ENCODE measurements at places on chromosomes 16 and 17.

DNA sequence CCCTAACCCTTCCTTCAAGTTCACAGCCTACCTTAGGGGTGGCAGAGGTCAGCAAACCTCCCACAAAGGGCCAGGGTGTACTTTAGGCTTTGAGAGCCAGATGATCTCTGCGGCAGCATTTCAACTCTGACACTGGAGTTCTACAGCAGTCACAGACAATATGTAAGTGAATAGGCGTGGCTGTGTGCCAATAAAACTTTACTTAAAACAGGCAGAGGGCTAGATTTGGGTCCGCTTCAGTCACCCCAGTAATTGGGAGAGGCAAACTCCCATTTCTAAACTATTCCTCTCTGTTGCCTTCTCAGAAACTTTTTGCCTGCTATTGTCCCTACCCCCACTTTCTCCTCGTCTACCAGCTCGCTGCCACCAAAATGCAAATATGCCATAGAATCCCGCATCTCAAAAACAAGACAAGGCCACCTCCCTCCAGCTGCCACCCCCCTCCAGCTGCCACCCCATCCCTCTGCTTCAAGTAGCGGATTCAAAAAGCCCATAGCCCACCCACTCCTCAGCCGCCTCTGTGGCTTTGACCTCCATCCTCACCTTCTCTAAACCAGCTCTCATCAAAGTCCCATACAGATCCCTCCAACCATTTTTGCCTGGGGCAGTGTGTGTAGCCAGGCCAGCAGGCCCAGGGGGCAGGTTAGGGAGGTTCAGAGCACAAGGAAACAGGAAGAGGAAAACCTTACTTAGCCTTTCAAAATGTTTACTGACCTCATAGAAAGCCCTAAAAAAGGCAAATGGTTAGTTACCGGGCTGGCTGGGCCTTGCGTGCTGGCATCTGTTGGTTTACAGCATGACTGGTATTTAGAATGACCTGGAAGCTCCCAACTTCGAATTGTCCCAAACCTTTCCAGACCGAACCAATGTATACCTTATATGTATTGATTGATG, 19.9 kb upstream of the DNAH17 start:
- no peak for DNase-seq

DNA sequence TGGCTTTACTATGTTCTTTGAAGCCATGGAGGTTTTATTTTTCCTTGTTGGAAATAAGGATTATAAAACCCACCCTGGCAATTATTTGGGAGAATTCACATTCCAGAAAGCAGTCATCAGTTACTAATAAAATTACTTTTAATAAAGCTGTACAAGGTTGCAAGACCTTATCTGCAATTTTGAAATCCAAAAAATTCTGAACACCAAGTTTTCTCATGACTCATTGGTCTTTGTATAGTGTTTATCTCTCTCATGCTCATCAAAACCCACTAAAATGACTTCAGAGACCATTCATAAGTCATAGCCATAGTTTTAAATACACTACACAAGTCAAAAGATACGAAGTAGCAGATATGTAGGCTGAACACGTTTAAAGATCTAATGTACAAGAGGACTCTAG, 6.0 kb upstream of the KRT38 start:
- no peak for DNase-seq

- no peak for DNase-seq
These were observed 37.4 kb downstream of the SRL start for GRCh38 chr16:4204521-4204920.

- DNase-seq: no peak
These were observed 188.5 kb downstream of the XYLT1 start for GRCh38 chr16:17282247-17282646.

DNA sequence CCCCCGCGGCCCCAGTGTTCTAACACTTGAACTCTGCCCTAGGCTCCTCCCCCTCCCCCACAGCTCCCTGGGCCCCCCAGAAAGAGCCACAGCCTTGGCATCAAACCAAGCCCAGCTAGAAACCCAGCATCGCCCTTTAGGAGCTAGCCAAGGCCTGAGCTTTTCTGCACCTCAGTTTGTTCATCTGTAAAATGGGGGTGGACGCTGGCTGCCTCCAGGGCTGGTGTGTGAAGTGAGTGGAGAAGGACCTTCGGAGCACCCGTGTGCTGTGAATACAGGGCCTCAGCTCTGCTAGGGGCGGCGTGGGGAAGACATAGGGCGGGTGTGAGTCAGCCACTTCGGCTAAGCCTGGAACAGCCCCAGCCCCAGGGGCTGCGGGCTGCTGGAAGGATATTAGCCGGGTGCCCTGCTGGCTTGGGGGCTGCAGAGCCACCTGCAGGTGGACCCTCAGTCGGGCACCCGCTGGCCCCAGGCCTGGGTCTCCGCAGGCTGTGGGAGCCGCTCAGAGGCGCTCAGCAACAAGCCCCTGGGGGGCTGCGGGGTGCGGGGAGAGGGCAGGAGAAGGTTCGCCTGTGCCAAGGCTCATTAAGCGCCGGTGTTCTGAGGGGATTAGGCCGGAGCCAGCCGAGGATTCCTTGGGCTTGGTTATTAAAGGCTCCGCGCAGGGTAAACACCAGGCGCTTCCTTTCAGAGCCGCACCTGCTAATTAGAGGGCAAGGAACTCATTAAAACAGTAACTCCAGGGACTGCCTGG, 217.0 kb upstream of the CIBAR2 start:
- peak; percentile 54 for DNase-seq

DNA sequence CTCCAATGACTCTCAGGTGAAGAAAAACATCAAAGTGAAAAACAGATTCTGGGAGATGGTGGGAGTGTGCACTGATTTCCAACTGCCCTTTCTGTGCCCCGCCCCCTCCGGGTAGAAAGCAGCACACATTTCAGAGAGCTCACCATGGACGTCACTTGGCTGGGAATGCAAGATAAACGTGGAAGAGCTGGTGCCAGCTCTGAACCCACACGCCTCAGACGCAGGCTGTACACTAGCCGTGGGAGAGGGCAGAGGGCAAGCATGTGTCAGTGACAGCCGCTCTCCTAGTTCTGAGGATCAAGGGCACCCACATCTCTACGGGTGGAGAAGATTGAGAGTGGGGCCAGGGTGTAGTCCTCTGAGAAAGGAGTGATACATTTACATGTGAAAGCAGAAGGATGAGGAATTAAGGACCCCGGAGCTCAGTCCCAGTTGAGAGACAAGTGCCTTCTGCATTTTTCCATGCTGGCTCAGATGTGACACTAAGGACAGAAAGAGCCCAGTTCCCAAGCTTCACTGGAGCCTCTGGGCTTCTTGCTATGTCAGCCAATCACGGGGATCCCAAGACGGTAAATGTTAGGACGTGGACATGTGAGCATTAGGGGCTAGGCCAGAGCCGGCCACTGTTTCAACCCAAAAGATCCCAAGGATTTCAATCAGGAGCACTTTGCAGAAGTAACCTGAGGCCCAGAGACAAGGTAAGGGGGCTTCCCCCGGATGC, 101.3 kb downstream of the ZFHX3 start:
- no peak for DNase-seq

- no peak for DNase-seq
These were observed 57.1 kb upstream of the KCNJ16 start for GRCh38 chr17:70017941-70018340.

- no peak for DNase-seq
These were observed 25.2 kb downstream of the NLRP1 start for GRCh38 chr17:5558815-5559785.

DNA sequence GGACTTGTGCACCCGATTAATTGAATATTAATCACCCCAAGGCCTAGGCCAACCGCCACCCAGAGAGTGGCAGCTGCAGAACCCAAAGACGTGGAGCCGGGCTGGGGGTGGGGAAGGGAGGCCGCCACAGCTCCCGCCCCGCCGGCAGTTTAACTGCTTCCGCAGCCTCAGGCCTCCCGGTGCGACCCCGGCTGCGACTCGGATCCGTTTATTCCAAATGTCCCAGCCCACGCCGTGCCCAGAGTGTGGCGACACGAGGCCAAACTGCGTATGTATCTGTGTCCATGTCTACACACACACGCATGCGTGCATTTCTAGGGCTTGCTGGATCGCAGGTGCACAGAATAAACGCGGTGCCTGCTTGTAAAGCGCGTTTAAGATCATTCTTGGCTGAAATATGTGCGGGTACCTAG, 802 bp upstream of the TOB1 start:
- peak; percentile 73 for DNase-seq

GRCh38 chr16:84007965-84008364, 34.6 kb downstream of the SLC38A8 start:
- DNase-seq: no peak

DNA sequence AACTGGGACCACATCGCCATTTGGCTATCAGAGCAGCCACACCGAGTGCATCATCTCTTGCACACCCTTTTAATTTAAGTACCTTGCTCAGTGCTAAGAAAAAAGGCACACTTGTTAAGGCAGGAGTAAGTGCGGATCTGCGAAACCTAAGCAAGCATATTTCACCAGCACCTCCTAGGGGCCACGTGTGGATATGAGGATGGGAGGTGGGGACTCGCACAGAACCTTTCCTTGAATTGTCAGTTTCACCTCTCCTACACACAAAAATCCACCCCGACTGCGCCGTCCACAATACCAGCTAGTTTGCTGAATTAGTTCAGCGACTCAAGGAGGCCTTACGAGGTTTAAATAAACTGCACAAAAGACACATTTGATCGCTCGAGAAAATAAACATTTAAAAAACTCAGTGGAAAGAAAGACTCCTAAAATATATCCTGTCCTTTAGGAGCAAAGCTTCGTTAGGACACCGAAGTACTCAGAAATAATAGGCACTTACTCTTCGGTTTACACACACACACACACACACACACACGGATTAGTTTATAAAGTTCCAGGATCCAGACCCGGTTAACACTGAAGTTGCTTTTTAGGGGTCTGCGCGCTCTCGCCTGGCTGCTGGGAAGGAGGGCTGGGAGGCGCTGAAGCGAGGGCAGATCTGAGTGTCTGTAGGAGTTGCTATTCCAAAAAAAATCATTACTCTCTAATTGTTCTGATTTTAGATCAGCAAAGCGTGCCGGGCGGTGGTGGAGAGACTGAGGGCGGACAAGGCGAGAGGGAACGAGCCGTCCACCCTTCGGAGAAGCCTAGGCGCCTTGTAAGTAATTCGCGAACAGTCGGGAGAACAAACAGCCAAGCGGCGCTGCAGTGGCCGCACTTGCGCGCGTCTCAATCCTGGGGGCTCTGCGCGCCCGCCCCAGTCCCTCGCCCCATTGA, 1.0 kb upstream of the KCNJ2 start:
- DNase-seq: peak; percentile 76

DNA sequence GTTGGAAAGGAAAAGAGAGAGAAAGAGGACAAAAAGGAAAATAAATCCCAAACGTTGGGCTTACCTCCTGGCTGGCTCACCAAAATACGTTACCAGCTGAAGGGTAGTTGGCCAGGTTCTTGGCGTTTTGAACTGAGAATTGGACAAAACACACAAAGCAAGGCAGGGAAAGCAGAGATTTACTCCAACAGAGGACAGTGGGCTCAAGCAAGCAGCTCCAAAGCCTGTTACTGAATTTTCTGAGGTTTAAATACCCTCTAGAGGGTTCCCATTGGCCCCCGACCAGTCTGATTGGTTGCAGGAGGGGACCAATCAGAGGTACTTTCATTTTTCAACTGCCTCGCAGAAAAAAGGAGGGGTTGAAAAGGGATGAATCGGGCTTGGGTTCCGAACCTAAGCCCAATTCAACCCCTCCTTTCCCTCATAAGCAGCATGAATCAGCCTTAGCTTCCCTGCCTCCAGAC, 55.6 kb upstream of the ALOX12 start:
- no peak for DNase-seq

GRCh38 chr17:2238432-2239169, 65.0 kb downstream of the SMG6 start:
- DNase-seq: no peak

DNA sequence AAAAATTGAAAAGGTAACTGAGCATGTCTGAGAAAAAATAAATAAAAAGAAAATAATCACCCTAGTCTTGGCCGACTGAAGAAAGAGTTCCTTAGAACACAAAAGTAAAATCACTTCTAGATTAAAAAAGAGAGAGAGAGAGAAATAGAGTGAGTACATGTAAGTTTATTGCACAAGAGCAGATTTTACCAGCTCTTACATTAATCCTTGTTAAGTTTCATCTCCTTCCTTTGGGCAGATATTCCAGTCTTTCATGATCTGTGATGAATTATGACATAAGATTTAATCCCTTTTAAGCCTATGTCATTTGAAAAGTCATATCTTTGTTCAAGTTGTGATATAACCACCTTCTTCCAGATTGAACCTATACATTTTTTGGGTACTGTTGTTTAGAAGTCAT, 54.8 kb downstream of the NFAT5 start:
- DNase-seq: no peak

DNA sequence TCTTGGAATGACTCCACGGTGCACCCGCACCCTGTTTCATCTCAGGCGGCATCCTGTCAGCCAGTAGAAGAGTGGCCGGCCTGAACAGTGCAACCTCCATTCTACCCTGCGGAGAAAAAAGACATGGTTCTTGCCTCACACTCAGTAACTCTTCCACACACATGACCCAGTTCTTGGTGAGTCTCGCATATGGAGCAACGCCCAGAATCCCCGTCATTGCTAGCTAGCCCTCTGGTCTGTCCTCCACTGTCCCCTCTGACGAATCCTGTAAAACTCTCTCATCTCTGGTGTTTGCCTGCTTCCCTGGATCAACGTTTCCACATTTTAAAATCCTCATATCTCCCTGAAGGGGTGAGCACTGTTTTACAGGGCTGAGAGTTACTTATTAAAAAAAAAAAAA, 4.2 kb upstream of the RDM1 start:
- no peak for DNase-seq

DNA sequence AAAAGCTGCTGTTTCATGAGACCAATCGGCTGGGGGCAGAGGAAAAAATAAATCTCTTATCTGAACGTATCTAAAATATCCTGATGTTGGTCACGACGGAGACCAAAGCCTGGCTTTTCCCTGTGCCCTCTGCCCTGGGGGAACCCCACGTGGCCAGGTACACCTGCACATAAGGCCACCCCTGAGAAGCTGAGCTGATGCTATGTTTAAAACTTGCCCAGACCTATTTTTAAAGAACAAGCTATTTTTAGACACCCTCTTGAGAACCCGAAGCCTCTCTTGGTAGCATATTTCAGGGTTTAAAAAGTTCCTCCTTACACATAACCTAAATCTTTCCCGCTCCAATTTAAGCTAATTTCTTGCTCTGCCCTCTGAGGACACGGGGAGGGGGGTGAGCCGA, 210.4 kb downstream of the GSG1L start:
- DNase-seq: no peak

DNA sequence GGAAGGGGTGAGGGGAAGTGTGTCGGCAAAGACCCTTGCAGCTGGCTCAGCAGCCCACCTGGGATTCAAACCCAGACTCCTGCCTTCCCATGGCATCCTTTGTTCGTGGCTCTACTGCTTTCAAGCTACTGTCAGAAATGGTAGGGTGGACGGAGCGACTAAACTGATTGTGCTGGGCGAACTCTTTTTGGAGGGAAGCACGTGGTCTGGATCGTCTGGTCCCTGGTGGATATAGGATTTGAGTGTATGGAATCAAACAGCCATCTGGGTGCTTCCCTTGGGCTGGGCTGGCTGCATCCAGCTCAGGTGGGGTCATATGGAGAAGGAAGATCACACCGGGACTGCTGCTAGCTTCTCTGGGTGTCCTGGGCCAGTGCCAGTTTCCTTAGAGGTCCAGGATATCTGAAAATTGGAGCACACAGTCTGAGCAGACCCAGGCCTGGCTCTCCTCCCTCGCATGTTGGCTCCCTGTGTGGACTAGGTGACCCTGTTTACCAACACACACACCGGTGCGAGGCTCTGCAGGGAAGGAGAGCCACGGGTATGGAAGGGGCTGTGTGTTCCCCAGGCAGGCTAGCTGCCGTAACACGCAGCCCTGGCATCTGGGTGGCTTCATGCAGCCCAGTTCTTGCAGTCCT, 8.6 kb downstream of the CMIP start:
- DNase-seq: no peak

- DNase-seq: no peak
These were observed 21.7 kb downstream of the ATP6V0D1 start for GRCh38 chr16:67459066-67459860.

- DNase-seq: no peak
These were observed 102.0 kb upstream of the NOL11 start for GRCh38 chr17:67615736-67616135.

All from hematopoietic multipotent progenitor cell treated with erythropoietin and hydrocortisone succinate and interleukin-3 and kit ligand, for 6 days (in vitro differentiated cells).